Stimulated activated CD4-positive, alpha-beta T cell treated with anti-CD3 and anti-CD28 coated beads, Interleukin-4, amount 100 ng/mL, for 48 hours (primary cell): ENCODE measurements at places on chromosomes 11 and 22.

GRCh38 chr22:35306350-35306967 lies 6.8 kb downstream of the TOM1 start:
- no peak for DNase-seq

DNA sequence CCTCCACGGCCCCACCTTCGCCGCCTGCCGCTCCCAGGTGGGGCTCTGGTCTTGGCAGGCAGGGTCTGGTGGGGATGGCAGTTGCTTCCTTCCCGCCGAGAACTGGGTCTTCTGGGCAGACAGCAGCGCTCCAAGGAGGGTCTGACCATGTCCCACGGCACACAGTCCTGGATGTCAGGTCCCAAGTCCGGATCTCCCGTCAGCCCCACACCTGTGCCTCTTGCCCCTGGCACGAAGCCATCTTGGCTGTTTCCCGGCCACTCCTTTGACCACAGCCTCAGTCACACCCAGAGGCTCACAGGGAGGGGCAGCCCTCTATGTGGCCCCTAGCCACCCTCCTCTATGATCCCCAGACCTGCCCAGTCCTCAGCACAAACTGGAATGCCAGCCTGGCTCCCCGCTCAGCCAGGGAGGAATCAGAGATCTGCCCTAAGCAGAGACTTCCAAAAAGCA lies 14.3 kb downstream of the MUC5B start:
- DNase-seq = no peak

- no peak for DNase-seq
Observed at GRCh38 chr11:86172894-86173293, 71.7 kb upstream of the EED start.

GRCh38 chr11:94769880-94770279 lies 1.7 kb downstream of the AMOTL1 start:
- DNase-seq = no peak

DNA sequence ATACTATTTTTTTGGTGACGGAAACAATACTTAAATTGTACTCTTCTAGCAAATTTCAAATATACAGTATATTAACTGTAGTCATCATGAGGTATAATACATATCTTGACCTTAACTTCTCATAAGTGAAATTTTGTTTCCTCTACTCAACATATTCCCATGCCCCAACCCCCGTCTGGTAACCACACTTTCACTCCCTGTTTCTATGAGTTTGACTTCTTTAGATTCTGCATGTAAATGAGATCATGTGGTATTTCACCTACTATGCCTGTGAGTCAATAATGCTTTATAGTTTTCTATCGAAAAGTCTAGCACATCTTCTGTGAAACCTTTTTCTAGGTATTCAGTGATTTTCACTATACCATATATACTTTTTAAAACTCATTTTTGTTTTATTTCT lies 663.2 kb downstream of the CNTN5 start:
- DNase-seq = no peak

DNA sequence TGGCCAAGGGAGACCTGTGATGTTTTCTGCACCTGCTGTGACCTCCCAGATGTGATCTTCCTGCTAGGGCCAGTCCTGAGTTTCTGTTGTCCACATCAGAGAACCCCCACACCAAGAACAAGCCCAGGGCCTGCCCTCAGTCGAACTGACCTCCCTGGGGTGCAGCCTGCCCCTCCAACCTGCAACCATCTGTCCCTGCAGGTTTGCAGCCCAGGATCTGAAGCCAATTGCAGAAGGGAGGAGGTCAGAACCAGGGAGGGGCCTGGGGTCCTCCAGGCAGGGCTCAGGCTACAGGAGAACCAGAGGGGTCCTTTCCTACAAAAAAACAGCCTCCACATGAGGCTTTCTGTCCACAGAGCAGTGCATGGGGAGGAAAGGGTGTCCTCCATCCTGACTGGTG lies 807 bp downstream of the TRIM3 start:
- DNase-seq = no peak

DNA sequence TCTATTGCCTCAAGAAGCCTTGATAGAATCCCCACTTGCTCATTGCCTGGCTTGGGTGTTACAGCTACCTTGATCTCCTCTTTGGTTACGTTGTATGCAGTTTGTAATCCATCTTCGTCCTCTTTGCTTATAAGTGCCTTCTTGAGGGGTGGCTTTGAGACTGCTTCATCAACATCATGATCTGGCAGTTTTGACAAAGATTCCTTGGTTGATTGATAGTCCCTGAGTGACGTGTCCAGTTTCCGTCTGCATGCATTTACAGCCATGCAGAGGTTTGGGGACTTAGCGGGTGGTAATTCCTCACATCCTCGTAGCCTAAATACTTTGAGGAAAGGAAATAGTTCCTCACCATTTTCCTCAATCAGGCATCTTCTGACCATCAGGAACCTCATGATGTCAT lies 23.1 kb downstream of the NEU3 start:
- DNase-seq = no peak

DNA sequence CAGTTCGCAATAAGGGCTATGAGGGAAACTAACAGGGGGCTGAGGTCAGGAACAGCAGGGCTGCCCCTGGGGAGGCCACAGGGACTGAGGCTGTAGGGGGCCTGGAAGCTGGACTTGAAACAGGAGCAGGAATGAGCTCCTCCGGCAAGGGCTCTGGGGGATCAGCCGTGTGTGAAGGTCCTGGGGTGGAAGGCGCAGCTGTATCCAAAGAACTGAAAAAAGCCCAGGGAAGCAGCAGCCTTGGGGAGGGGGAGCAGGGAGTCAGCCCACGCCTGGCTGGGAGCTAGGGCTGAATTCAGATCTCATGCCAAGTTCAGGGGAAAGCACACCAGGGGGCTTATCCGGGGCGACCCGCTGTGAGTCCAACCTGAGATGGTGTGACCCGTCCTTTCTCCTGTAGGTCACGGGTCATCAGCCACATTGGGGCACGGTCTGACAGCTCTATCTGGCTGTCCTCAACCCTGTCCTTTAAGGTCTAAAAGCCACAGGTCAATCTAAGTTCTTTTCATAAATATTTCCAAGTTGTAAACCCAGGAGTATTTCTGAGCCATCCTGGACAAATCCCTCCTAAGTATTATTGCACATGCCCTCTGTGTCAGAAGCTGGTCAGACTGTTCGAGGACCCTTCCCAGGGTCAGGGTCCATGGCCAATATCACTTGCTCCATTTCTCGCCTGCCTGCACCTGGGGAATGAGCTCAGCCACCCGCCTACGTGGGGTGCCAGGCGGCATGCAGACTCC lies 18.0 kb downstream of the TP53AIP1 start:
- DNase-seq = no peak
